ENCODE measurements at places on chromosomes 11 and 22. TPM values are rescaled to one million over a fixed set of nuclear protein-coding genes. Genes with fewer than 3 reads are reported as not detected.

The TRPC6 gene
- 12.7 TPM for total RNA-seq

The HORMAD2 gene
- not detected for total RNA-seq

The DEFB131B gene
- total RNA-seq: not detected

The C22orf15 gene
- total RNA-seq: 1.1 TPM

The SCGB1D2 gene
- total RNA-seq: not detected

The THY1 gene
- 39.7 TPM for total RNA-seq

The OR52A1 gene
- not detected for total RNA-seq

The SEPTIN3 gene
- 1.5 TPM for total RNA-seq

The FOLR2 gene
- total RNA-seq: 23.8 TPM

The UPK3A gene
- 3.6 TPM for total RNA-seq

The CELSR1 gene
- 32.1 TPM for total RNA-seq

The TRIM51 gene
- not detected for total RNA-seq

The CD3D gene
- 1.4 TPM for total RNA-seq

The RHBDD3 gene
- 28.1 TPM for total RNA-seq

The SLC5A4 gene
- 2.7 TPM for total RNA-seq

The OSBP2 gene
- 15.4 TPM for total RNA-seq

The PAMR1 gene
- 18.7 TPM for total RNA-seq

The NCR3LG1 gene
- total RNA-seq: 1.8 TPM

The SLC25A18 gene
- total RNA-seq: 0.53 TPM

The WT1 gene
- 63.9 TPM for total RNA-seq

The LIF gene
- total RNA-seq: 2.7 TPM

The MAPK8IP2 gene
- total RNA-seq: 1.8 TPM

The ROBO4 gene
- 25.2 TPM for total RNA-seq

The CDC42BPG gene
- total RNA-seq: 8.7 TPM
